ENCODE measurements at places on chromosomes 3 and 15.

GRCh38 chr3:139199421-139200010 lies 144.3 kb upstream of the MRPS22 start:
- no peak for DNase-seq

DNA sequence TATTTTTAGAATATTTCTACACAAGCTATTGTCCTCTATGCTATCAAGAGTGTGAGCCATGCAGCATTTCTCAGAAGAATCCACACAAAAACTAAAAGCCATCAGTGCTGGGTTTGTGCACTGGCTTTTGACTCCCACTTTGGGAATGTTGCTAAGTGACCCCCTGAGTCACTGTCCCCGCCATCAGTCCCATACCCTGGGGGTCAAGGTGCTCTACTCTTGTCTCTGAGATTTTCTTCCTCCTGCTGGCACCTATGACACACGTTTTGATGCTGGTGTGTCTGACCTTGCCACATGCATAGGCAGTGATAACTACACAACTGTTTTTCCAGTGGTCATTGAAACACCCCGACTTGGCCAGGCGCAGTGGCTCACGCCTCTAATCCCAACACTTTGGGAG lies 19.8 kb downstream of the CMTM7 start:
- DNase-seq: no peak

GRCh38 chr3:100500320-100500880 lies 8.0 kb downstream of the TMEM45A start:
- no peak for DNase-seq

DNA sequence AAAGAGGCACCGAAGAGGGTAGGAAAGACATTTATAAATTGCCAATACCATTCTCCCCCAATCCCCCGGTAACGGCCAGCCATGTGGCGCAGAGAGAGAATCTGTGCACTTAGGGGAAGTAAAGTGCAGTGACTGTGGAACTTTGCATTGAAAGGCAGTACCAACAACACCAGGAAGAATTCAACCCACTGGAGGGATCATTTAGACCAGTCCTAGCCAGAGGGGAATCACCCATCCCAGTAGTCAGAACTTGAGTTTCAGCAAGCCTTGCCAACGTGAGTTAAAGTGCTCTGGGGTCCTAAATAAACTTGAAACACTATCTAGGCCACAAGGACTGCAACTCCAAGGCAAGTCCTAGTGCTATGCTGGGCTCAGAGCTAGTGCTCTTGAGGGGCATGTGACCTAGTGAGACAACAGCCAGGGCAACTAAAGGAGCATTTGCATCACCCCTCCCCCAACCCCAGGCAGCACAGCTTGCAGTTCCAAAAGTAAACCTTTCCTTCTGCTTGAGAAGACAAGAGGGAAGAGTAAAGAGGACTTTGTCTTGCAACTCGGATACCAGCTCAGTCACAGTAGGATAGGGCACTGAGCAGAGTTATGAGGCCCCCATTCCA lies 15.0 kb downstream of the CEP70 start:
- no peak for DNase-seq

- DNase-seq: peak; percentile 46
These were observed 57.7 kb downstream of the IQSEC1 start for GRCh38 chr3:13015286-13016082.

DNA sequence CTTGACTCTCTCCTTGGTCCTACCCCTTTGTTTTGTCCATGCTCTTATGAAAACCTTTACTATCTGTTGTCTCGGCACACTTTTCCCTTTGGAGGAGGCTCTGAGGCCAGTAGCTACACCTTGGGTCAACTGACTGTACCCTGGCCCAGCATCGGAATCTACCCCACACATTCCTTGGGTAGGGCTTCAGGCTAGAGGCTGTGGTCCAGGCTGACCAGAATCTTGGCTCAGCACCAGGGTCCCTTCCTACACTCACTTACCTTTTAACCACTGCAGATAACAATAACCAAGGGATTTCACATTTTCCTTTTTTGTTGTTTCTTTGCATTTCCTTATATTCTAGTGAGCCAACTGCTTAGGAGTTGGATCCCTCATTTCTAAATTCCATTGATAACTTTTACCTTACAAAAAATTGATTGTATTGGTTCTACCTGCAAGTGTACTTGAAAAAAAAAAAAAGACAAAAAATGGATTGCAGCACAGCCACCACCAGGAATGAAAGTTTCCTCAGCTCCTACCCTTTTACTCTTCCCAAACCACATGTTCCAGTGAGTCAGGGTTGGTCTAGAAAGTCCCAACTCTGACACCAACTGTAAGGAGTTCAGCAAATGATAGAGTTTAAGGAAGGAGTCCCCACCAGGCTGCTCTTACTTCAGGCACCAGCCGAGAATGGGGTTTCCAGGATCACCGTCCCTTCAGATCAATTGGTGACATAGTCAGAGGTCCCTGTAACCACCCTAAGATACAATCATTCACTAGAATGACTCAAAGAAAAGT lies 95.6 kb downstream of the FBLN2 start:
- no peak for DNase-seq

- DNase-seq: no peak
These were observed 287.7 kb downstream of the RORA start for GRCh38 chr15:60941448-60941847.

GRCh38 chr3:9779075-9779593 lies 9.4 kb upstream of the CAMK1 start:
- DNase-seq: no peak
